Fibroblast of pulmonary artery (primary cell): ENCODE measurements at places on chromosomes 6 and 20.

DNA sequence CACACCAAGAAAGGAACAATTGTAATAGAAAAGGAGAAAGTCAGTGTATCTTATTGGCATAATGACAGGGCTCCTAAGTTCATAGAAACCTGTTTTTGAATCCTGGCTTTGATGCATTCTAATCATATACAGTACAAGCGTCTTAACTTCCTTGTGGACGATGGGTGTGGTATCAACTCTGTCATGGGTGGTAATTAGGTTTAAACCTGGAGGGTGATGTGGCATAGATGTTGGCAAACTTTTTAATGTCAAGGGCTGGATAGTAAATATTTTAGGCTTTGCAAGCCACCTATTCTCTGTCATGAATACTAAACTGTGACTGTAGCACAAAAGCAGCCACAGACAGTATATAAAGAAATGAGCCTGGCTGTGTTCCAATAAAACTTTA lies 138.7 kb upstream of the EDN1 start:
- DNase-seq = no peak

DNA sequence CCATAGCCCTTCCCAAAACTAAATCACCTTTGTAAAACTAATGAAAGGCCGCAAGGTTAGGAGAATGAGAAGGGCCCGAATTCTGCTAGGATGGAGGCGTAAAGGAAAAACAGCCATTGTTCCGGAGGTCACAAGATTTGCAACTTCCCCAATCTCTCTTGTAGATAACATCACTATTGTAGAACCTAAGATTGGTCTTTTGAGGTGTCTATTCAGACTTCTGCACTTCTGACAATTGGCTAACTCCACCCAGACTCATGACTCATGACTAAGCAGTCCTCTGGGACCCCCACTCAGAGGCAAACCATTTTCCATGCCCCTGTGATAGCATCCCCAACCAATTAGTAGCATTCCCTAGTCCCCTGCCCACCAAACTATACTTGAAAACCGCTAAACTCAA lies 210.5 kb upstream of the SHLD1 start:
- no peak for DNase-seq

- no peak for DNase-seq
Measured at GRCh38 chr20:11181966-11182365, 508.2 kb upstream of the JAG1 start.

DNA sequence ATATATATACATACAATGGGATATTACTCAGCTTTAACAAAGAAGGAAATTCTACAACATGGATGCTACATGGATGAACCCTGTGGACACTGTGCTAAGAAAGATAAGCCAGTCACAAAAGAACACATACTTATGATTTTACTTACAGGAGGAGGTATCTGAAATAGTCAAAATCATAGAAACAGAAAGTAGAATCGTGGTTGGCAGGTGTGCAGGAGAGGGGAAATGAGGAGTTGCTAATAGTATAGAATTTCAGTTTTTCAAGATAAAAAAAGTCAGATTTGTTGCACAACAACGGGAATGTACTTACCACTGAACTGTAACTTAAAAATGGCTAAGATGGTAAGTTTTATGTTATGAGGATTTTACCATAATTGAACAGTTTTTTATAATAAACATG lies 706.3 kb downstream of the TFAP2A start:
- DNase-seq = no peak

GRCh38 chr6:93515736-93516135 lies 96.4 kb upstream of the EPHA7 start:
- no peak for DNase-seq

DNA sequence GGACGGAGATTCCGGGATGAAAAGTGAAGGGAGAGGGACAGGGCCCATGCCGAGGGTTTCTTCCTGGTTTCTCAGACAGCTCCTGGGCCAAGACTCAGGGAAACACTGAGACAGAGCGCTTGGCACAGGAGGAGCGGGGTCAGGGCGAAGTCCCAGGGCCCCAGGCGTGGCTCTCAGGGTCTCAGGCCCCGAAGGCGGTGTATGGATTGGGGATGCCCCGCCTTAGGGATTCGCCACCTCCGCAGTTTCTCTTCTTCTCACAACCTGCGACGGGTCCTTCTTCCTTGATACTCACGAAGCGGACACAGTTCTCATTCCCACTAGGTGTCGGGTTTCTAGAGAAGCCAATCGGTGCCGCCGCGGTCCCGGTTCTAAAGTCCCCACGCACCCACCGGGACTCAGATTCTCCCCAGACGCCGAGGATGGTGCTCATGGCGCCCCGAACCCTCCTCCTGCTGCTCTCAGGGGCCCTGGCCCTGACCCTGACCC lies 55.0 kb upstream of the HLA-A start:
- peak; percentile 6 for DNase-seq

DNA sequence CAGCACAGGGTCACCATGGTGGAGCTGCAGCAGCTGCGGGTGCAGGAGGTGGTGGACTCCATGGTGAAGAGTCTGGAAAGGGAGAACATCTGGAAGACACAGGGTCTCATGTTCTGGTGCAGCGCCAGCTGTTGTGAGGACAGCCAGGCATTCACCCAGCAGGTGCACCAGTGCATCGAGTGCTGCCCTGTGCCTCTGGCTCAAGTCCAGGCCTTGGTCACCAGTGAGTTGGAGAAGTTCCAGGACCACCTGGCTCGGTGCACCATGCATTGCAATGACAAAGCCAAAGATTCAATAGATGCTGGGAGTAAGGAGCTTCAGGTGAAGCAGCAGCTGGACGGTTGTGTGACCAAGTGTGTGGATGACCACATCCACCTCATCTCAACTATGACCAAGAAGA lies 22.9 kb upstream of the RIPK1 start:
- DNase-seq = no peak
